Fibroblast of skin of left quadriceps (primary cell): ENCODE measurements at places on chromosomes 1 and 21.

DNA sequence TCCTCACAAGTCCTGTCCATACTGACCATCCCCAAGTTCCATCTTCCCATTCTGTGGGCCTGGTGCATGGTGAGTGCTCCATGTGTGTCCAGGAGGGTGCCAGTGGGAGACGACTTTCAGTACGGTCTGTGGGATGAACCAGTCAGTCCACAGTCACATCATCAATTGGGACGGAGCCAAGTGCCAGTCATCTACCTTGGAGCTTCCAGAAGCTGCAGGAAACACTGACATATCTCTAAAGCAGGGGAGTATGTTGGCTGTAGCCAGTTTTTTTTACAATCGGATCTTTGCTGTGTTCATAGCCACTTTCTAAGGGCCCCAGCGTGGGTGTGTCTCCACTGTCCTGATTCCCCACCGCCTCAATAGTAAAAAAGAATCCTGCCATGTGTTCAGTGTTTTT, 13.6 kb upstream of the TRIM17 start:
- DNase-seq = no peak

GRCh38 chr1:113303267-113303666, 87.0 kb upstream of the MAGI3 start:
- DNase-seq = no peak

DNA sequence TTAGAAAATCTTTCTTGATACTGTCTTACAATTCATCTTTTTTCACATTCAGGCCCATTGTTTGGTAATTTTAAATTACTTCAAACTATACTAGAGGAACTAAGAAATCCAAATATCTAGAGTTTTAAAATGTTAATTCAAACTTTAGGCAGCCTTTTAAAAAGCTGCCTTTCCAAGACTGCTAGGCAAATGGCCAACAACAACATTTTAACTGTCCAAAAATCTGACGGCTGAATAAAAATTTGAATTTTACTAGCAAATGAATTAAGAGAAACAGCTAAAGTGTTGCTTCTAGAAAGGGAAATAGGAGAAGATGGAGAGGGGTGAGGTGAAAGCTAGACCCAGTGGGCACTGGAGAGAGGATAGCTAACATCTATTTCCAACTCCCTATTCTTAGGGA, 17.2 kb downstream of the DPYD start:
- no peak for DNase-seq

- DNase-seq = no peak
Measured at GRCh38 chr1:55463814-55464475, 248.8 kb upstream of the USP24 start.

- no peak for DNase-seq
Measured at GRCh38 chr1:179872558-179872957, 5.0 kb downstream of the TOR1AIP2 start.

DNA sequence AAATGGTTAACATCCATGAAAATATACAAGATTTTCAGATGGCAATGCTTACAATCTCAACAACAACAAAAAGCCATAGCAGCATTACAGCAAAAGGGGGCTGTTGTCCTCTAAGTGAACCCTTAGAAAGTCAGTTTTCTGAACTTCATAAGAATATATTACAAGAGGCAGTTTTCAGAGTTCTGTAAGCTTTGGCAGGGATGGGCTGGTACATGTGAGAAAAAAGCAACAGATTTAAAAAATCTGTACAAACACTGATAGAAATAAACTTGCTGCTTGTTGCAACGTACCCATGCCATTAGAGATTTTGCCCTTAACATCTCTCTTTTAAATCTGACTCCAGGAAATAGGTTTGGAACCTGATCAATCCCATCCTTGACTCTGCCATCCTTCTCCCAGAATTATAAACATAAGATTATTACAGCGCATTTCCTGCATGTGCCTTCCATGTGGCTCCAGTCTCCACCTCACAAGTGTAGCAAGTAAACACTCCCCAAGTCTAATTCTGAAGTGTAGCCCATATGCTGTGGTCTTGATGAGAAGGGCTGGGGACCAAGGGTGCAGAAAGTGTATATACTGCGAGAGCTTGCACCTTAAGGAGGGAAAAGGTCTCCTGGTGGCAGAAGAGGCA, 101.4 kb upstream of the TSPAN2 start:
- no peak for DNase-seq

GRCh38 chr1:151831605-151832004, at the start of gene RORC:
TSS of gene RORC (minus strand) at chr1:151831802. CDS start at chr1:151831764, 38 bp downstream.
- DNase-seq = no peak

DNA sequence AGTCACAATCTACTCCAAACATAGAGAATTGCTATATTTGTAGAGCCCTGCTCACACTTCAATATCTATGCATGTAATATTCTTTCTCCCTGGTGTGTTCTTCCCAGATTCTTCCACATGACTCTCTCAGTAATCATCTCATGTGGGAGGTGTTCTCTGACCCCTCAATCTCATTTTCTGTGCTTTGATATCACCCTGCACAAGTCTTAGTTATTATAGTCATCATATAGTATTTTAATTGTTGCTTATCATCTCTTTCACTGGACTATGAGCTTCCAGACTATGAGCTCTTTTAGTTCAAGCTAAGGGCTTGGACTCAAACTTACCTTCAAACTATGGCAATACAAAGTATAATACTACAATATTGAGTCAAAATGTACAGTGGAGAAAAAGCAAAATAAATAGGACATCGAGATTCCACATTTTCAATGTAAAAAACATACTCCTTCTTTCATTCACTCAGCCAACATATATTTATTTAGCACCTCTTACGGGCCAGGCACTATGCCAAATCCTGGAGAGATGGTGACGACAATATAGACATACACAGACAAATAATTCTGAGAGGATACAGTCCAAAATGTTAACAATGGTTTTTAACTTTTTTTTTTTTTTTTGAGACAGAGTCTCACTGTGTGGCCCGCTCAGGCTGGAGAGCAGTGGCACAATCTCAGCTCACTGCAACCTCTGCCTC, 12.7 kb downstream of the TESK2 start:
- DNase-seq = no peak

- DNase-seq = no peak
Measured at GRCh38 chr1:160040476-160040875, 8.7 kb upstream of the PIGM start.

GRCh38 chr1:214280386-214281020, 456 bp upstream of the SMYD2 start:
- DNase-seq = no peak

DNA sequence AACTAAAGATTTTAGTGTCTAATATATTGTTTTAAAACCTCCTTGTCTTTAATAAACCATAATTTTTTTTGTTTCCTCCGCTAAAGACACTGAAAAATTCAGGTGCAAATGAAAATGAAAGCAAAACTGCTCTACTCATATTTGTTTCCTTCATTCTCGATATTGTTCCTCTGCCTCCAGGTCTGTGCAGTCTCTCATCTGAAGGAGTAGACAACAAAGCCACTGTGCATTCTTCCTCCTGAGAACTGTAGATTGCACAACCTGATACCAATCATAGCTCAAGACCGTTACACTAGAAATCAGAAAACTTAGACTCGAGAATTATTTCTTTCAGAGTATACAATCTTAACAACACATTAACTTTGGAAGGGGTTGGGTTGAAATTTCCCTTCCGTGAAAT, 373.1 kb upstream of the CXADR start:
- DNase-seq = no peak

DNA sequence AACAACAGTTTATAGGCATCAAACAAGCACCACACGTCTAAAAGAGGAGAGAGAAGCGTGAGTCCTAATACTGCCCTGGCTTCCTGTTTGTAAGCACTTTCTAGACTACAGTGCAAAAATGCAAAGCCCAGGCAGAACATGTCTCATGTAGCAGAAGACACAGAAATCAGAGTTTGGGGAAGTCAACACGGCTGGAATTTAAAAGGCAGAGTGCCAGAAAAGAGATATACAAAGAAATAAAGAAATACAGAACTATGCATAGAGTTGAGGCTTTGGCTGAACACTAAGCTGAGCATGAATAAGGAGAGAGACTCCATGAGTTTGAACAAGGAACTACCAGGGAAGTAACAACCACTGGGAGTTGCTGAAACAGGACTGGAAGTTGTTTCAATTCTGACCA, 566.6 kb upstream of the NR5A2 start:
- DNase-seq = no peak

DNA sequence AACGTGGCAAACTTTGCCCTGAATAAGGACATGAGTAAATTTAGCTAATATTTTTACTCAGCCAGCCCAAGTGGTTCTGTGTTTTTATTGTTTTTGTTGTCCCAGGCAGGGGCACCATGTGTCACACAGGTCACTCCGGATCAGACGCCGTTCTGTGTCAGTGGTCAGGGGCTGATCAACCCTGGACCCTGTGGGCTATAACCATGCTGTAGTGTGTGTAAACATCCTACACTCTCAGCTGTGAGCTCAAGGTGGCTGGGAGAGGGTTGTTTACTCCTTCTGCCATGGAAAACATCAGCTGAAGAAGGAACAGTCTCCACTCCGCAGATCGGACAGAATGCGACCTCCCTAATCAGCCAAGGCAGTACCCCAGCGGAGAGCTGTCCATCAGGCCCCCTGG, 26.5 kb upstream of the KCNQ4 start:
- no peak for DNase-seq

DNA sequence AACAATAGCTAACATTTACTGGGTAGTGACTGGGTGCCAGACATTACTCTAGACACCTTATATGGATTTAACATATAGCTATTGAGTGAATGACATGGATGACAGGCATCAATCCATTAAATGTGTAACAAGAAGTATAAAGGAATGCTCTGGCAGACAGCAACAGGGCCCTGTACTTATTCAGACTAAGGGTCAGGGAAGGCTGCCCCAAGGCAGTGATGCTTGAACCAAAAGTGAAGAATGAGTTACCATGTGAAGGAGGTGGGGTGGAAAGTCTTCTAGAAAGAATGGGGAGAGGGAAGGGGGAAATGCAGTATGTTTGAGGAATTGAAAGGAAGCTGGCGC, 8.3 kb upstream of the PTPRF start:
- no peak for DNase-seq

GRCh38 chr1:2014741-2015735, 4.1 kb upstream of the GABRD start:
- DNase-seq = no peak

- DNase-seq = no peak
Measured at GRCh38 chr21:42433946-42434551, 30.3 kb downstream of the UBASH3A start.

DNA sequence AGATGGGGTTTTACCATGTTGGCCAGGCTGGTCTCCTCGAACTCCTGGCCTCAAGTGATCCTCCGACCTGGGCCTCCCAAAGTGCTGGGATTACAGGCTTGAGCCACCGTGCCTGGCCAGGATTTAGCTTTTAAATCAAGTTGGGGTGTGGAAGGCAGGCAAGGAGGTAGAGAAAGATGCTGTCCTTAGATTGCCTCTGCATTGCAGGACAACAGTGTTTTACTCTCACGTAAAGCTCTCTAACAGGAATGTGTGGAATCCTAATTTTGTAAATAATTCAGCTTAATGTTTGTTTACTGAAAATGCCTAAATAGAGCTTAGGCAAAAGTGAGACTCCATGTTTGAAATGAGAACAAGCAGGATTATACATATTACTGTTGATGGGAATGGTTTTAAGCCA, 29.5 kb upstream of the TGFB2 start:
- no peak for DNase-seq

DNA sequence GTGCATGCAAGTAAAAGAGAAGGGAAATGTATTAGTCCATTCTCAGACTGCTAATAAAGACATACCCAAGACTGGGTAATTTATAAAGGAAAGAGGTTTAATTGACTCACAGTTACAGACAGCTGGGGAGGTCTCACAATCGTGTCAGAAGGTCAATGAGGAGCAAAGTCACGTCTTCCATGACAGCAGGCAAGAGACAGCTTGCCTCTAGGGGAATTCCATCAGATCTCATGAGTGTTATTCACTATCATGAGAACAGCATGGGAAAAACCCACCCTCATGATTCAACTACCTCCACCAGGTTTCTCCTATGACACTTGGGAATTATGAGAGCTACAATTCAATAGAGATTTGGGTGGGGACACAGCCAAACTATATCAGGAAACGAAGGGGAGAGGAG, 8.1 kb downstream of the KRTAP21-3 start:
- DNase-seq = no peak
